ENCODE measurements at places on chromosomes 13 and 19.

- no peak for DNase-seq
Observed at GRCh38 chr19:54650108-54650655, 12.6 kb upstream of the LILRB4 start.

DNA sequence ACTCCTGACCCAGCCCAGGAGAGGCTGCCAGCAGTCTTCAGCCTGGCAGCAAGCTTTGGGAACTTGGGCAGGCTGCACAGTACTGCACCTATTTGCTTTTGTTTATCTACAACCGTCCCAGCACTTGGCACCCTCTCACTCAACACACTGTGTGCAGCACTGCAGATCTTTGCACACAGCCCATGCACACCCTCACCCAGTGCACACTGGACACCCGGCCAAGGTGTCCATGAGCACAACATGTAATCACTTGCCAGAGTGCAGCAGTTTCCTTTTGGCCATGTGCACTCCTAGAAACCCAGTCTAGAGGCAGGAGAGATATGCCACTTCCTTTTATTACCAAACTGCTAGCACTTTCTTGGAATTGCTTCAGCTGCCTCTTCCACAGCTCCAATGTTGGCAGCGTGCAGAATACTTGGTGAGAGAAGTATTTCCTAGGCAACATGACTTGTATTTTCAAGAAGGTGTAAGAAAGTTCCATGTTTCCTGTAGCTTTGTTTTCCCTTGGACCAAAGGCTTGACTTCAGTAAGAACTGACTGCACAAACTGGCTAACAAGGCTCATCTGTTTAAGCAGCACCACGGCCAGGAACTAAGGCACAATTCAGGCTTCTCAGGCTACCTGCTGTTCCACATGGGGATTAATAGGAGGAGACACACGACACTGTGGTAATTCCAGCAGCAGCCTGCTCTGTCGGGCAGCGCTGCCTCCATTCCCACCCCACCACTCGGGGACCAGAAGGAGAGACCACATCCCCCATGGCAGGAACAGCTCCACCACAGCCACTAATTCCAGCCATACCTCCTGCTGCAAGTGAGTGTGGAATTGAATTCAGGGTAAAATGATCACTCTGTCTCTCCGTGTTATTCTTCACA is 15.3 kb downstream of the ATP7B start:
- DNase-seq = no peak

DNA sequence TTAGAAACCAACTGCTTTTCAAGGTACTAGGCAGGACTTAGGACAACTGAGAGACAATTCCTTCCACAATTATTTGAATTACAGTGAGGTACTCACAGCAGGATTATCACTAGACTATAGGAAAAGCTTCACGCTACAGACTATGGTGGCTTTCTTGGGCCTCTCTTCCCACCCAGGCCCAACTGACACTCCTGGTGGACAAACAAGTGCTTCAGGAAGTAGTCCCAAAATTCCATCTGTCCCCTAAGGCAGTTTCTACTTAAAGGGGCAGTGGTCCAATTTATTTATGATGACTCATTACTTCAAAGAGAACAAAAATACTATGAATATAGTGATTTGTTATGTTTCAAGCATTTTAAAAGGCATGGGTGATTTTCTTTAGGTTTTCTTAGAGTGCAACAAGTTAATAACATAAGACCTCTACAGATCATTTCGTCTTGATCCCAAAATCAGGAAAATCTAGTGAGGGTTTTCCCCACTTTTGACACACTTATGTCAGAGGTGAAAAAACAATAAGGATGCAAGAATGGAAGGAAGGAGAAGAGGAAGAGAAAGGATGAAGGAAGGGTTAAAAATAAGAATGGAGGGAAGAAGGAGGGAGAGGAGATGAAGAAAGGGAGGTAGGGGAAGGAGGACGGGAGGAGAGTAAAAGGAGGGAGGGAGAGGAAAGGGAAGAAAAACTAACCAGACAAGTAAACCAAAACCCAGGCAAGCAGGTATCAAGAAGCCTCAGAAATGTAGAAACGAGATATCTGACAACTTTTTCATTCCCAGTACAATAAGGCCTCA is 100.7 kb downstream of the SERP2 start:
- no peak for DNase-seq

DNA sequence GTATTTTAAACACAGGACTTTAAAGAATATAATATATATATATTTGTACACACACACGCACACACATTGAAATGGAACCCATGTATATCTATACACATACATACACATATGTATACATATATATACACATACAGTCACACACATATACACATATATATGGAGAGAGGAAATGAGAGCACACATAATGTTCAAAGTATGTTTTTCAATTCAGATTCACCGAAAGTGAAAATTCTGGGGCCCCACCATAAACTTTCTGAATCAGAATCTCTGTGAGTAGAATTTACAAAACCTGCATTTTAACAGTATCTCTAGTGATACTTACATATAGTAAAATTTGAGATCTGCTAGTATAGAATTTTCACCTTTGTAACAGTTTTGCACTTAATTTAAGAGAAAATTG is 60.4 kb upstream of the OBI1 start:
- no peak for DNase-seq

GRCh38 chr13:22693691-22694090 is 487.1 kb upstream of the SGCG start:
- no peak for DNase-seq

DNA sequence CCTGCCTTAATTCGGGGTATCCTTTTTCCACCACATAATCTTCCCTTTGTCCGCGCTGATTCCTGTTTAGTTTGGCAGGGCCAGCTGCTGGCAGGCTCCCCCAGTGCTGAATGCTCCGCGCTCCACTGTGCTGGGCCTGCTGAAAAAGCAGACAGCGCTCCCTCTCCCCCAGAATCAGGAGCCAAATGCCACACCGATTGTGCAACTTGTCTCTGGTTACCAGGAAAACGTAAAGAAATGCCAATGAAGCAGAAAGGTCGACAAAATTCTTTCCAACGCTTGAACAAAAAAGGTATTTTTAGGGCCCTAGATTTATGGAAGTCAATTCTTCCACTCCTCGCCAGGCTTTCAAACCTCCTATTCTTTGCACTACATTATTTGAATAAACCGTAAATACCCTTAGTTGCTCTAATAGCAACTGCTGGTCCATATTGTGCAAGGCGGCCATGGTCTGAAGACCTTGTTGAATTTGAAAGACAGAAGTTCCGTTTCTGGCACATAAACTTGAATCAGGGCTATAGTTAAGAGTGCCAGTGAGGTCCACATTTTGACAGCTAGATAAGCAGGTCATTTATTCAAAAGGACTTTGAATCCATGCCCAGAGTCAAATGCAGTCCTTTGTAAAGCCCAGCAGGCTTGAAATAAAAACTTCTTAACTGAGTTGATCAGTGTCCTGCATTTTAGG is 206.7 kb upstream of the RFC3 start:
- DNase-seq = peak; percentile 0

DNA sequence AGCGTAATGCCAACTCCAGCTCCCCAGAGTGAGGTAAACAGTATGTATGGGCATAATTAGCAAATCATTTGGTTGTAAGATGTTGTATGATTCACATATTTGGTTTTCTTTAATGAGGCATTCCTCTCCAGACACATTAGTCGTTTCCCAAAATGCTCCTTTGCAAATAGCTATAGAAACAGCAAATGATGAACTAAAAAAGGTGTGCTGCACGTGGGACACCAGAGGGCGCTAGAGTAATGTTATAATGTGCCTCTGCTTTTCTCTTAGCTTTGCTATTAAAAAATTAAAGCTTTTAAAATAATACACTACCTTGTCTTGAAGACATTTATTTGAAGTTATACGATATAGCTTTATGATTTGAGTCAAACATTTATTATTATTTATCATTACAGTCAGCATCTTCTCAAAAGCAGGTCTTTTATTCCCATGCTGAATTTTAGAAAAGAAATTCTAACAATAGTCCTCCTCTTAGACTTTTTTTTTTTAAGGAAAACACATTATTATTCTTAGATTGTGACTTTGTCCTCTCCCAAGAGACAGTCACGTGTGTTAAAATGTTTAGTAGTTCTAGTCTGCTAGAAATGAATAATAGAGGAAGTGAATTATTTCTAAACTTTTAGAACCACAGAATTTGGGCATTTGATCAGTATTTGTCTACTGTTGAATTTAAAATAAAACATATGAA is 121.6 kb upstream of the FRY start:
- DNase-seq = peak; percentile 71

- no peak for DNase-seq
Observed at GRCh38 chr13:26061947-26062346, 10.1 kb upstream of the SHISA2 start.

GRCh38 chr19:34838753-34839431 is 65.9 kb upstream of the ZNF599 start:
- peak; percentile 5 for DNase-seq

- DNase-seq = no peak
Observed at GRCh38 chr19:1910177-1910576, 5.0 kb downstream of the ADAT3 start.

GRCh38 chr19:10864538-10864899 is 6.8 kb upstream of the CARM1 start:
- peak; percentile 83 for DNase-seq

- no peak for DNase-seq
Observed at GRCh38 chr13:19950374-19950773, 8.2 kb upstream of the ZMYM2 start.

DNA sequence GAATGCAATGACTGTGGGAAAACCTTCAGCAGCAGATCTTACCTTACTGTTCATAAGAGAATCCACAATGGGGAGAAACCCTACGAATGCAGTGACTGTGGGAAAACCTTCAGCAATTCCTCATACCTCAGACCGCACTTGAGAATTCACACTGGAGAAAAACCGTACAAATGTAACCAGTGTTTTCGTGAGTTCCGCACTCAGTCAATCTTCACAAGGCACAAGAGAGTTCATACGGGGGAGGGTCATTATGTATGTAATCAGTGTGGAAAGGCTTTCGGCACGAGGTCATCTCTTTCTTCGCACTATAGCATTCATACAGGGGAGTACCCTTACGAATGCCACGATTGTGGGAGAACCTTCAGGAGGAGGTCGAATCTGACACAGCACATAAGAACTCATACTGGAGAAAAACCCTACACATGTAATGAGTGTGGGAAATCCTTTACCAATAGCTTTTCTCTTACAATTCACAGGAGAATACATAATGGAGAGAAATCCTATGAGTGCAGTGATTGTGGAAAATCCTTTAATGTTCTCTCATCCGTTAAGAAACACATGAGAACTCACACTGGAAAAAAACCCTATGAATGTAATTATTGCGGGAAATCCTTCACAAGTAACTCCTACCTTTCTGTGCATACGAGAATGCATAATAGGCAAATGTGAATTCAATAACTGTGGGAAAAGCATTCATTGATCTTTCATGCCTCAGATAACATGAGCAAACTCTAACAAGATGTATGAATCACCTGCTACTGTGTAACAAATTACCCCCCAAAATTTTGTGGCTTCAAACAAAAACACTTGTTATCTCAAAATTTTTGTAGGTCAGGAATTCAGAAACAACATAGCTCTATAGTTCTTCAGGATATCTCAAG is 13.8 kb downstream of the ZNF557 start:
- DNase-seq = no peak

DNA sequence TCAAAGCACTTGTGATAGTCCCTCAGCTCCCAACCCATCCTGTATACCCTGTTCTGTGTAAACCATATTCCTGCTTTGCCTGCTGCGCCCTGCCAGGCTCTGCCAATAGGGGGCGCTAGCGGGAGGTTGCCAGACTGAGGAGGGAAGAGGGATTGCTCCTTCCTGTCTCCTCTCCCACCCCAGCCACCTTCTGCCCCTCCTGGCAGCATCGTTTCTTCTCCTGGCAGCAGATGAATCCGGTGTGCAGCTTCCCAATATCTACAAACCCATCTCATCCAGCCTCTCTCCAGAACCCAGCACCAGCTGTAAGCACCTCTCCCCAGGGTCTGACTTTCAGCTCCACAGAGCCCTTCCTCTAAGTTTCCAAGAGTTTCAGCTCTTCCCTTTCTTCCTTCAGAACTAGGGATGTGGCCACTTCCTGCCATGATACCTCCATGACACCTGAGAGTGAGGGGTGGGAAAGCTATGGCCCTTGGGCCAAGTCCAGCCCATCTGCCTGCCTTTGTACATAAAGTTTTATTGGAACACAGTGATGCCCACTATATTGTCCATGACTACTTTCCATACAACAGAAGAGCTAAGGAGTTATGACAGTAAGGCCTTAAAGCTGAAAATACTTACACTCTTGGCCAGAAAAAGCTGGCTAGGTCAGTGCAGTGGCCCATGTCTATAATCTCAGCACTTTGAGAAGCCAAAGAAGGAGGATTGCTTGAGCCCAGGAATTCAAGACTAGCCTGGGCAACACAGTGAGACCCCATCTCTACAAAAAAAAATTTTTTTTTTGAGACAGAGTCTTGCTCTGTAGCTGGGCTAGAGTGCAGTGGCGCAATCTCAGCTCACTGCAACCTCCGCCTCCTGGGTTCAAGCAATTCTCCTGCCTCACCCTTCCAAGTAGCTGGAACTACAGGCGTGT is 34.5 kb upstream of the ATP1A3 start:
- no peak for DNase-seq

DNA sequence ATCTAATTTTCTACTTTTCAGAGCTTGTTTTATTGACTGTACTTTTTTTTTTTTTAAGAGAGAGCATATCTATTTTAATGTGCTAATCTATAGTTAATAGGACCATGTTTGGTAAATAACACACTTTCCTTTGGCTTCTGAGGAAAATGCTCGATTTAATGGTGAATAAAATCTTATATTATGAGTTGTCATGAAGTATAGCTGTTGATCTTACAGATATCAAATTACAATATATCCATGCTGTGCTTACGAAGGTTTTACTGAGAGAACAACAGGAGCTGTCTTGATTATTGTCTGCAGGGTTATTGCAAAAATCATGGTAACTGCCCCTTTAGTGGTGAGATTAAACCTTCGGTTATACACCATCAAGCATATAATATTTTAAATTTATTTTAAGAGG is 29.6 kb downstream of the URI1 start:
- DNase-seq = no peak

- no peak for DNase-seq
Observed at GRCh38 chr13:41694545-41695301, 237.4 kb downstream of the RGCC start.

- no peak for DNase-seq
Observed at GRCh38 chr13:25253702-25254101, 33.6 kb downstream of the MTMR6 start.
